Occipital lobe (tissue), 3 donors: ENCODE measurements at places on chromosomes 6 and 20. TPM values are rescaled to one million over a fixed set of nuclear protein-coding genes. Genes with fewer than 3 reads are reported as not detected.

Gene MYT1
- 5.9 TPM for total RNA-seq

Gene HLA-A
- 46.6 TPM for total RNA-seq

Gene HSP90AB1
- total RNA-seq = 440 TPM

Gene ZKSCAN3
- total RNA-seq = 8.6 TPM

Gene PSMG4
- total RNA-seq = 28.5 TPM

Gene MAS1
- not detected for total RNA-seq

Gene CALHM6
- 2.7 TPM for total RNA-seq

Gene TMC2
- total RNA-seq = 1.7 TPM

Gene NUP153
- total RNA-seq = 51.8 TPM

Gene AVP
- total RNA-seq = not detected

Gene HCK
- total RNA-seq = 3.3 TPM

Gene AFG1L
- 12.3 TPM for total RNA-seq

Gene TLDC2
- total RNA-seq = 0.31 TPM

Gene FAM184A
- total RNA-seq = 37.3 TPM

Gene CGAS
- total RNA-seq = 1.2 TPM

Gene SOBP
- 56.9 TPM for total RNA-seq

Gene UNC5CL
- 0.16 TPM for total RNA-seq

Gene OXT
- total RNA-seq = not detected

Gene TPX2
- 5.8 TPM for total RNA-seq

Gene CBLN4
- total RNA-seq = 1.9 TPM

Gene C20orf204
- total RNA-seq = 1.2 TPM

Gene TRIM10
- total RNA-seq = 0.31 TPM

Gene TCP11
- 0.31 TPM for total RNA-seq

Gene FOXA2
- not detected for total RNA-seq

Gene SLC22A23
- total RNA-seq = 44.3 TPM

Gene NRSN1
- 27.9 TPM for total RNA-seq

Gene RIMS1
- total RNA-seq = 456 TPM

Gene TFAP2B
- total RNA-seq = not detected

Gene CST4
- not detected for total RNA-seq

Gene NT5DC1
- 2.2 TPM for total RNA-seq

Gene TMEM14A
- total RNA-seq = 104 TPM

Gene TPBG
- 2.2 TPM for total RNA-seq

Gene SMLR1
- total RNA-seq = not detected

Gene PRL
- total RNA-seq = not detected

Gene NKAPL
- 4.1 TPM for total RNA-seq

Gene SIRPB2
- total RNA-seq = 0.62 TPM

Gene TREM2
- total RNA-seq = 10.5 TPM

Gene NOL4L
- total RNA-seq = 12.2 TPM

Gene TAB2
- 43.4 TPM for total RNA-seq

Gene MTFR2
- total RNA-seq = 0.94 TPM

Gene DPPA5
- total RNA-seq = not detected

Gene KIF6
- total RNA-seq = 3.3 TPM

Gene ANKRD66
- total RNA-seq = 0.16 TPM

Gene SLC17A4
- total RNA-seq = not detected
